CD4-positive, alpha-beta T cell treated with Interleukin-21 for 1 hour (primary cell): ENCODE measurements at places on chromosomes 2 and 18.

DNA sequence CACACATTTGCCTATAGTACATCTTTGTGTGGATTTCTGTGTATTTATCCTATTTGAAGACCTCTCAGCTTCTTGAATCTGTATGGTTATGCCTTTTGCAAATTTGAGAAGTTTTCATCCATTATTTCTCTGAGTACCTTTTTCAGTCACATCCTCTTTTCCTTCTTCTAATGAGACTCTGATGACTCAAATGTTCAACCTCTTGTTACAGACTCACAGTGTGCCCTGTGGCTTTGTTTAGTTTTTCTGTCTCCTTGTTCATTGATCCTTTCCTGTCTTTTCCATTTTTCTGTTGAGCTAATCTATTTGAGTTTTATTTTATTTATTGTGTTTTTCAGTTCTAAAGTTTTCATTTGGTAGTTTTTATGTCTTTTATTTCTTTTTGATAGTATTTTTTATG is 87.0 kb upstream of the LRP1B start:
- no peak for DNase-seq

GRCh38 chr2:42578621-42579020 is 10.2 kb downstream of the MTA3 start:
- DNase-seq, result no peak

DNA sequence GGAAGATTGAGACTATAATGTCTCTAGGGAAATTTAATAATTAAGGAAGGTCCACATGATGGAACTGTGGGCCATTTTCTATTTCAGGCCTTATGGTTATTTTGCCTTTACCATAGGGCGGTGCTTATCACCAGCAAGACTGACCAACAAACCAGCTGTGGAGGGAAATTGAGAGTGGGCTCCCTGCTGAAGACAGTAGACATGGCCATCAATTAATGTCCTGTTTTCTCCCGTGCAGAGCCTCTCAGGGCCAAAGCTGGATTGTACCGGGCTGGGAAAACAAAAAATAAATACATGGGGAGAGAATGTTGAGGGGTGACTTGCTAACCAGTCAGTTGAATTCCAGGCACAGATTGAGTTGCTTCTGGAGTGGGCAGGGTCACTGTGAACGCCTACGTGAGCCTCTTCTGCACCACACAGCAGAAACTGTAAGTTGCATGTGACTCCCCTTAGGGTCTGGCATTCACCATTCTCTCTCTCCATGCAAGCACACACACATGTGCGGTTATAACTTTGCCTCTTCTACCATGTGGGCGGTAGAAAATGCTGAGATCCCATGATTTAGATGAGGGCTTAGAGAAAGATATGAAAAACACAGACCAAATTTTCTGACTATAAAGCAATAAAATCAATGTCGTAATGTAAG is 128.5 kb downstream of the COPS8 start:
- no peak for DNase-seq

DNA sequence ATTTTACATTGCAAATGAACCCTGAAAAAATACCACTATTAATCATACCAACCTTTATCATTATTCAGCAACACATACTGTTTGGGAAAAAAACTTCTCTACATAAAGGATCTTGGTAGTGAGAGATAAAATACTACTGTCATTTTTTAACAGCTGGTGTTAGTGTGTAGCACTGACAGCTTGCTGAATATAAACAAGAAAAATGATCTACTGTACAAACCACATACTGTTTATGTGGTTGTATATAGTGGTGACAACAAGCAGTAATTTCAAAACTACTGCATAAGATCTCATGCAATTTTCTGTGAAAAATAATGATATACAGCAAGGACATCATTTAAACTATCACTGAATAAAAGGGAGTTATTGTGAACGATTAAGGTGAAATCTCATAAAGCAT is 601.2 kb downstream of the LRP1B start:
- no peak for DNase-seq

DNA sequence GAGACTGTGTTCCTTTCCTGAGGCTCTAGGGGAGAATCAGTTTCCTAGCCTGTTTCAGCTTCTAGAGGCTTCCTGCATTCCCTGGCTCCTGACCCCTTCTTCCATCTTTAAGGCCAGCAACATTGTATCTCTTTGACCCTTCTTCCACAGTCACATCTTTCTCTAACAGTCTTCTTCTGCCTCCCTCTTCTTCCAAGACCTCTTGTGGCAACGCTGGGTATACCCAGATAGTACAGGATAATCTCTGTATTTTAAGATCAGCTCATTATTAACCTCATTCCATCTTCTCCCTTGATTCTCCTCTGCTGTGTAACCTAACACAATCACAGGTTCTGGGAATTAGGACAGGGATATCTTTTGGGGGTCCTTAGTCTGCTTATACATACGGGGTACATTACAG is 8.9 kb upstream of the MYL12A start:
- no peak for DNase-seq

DNA sequence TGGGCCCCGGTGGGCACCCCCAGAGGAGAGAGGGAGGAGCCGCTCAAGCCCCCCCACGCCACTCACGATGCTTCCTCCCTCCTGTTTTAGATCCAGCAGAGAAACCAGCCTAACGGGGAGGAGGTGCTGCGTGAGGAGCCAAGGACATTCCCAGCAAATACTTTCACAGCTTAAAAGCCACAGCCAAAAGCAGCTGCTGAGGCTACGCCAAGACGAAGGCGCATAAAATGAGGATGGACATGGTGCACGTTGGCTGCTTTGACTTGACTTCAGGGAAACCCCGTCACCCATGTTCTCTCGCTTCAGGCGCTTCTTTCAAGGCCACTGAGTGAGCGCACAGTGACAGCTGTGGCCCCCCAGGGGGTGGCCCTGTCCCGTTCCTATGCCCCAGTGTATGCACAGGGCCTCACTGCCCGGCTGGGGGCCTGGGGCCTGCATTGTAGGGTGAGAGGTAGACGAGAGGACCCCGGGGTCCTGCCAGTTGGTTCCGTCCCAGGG is 72.1 kb upstream of the PXDN start:
- no peak for DNase-seq

DNA sequence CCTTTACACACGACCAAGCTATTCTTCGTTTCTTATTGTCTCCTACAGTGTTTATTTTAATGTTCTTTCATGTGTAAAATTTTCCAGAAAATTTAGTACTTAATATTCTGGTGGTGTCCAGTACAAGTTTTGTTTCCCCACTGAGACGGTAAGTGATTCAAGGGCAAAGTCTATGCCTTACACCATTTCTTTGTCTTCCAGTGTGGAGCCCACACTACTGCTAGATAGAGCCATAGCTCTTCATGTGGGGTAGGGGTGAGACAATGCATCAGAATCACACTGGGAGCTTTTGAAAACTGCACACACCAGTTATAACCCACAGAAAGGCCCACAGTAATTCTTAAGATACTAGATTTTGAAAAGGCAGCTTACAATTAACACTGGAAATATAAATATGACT is 125.6 kb downstream of the TDRD15 start:
- no peak for DNase-seq

- no peak for DNase-seq
Observed at GRCh38 chr2:158143703-158144360, 42.2 kb downstream of the UPP2 start.

- no peak for DNase-seq
Observed at GRCh38 chr18:32803568-32803967, 30.7 kb upstream of the KLHL14 start.
